Neuronal stem cell (in vitro differentiated cells): ENCODE measurements at places on chromosomes 12 and 14.
A peak's percentile ranks its signal among the peaks of the same experiment; 100 is the strongest.

DNA sequence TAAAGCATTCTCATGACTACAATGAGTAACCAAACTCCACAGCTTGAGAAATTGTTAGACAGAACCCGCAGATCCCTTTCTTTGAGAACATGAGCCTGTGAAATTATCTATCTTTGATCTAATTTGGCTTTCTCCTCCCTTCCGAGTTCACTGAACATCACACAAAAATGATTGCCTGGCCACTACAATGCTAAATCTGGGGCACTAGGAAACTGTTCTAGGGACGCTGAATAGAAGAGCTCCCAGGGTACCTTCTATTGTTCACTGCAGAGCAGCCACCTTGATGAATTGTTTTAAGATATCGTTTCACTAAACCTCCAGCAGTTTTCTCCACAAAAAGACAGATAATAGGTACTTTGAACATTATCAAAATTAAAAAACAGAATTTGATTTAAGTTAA, 47.5 kb downstream of the SINHCAF start:
- H3K36me3 ChIP-seq, result peaks cover 69% of the 10 kb centered on the region
- no peaks in the 10 kb centered on the region for H3K27me3 ChIP-seq
- peak; percentile 15 for DNase-seq
- H3K27ac ChIP-seq, result no peak overlapping the region
- no peak overlapping the region for H3K4me3 ChIP-seq

- no peaks in the 10 kb centered on the region for H3K27me3 ChIP-seq
- peak overlapping the region; percentile 83 for H3K4me3 ChIP-seq
- H3K4me1 ChIP-seq, result peaks cover 8% of the 10 kb centered on the region
- no peak for DNase-seq
- peaks cover 15% of the 10 kb centered on the region for H3K36me3 ChIP-seq
Measured at GRCh38 chr12:123387508-123388176, 3.7 kb downstream of the KMT5A start.

- H3K4me1 ChIP-seq, result peaks cover 16% of the 10 kb centered on the region
- no peaks in the 10 kb centered on the region for H3K27me3 ChIP-seq
- no peak overlapping the region for H3K4me3 ChIP-seq
- H3K27ac ChIP-seq, result no peak overlapping the region
- no peak for DNase-seq
Measured at GRCh38 chr12:121778567-121779421, 14.7 kb downstream of the RHOF start.

- no peak for DNase-seq
- H3K36me3 ChIP-seq, result no peaks in the 10 kb centered on the region
- no peak overlapping the region for H3K4me3 ChIP-seq
- no peak overlapping the region for H3K27ac ChIP-seq
Measured at GRCh38 chr12:93751864-93752610, 74.9 kb downstream of the CRADD start.

GRCh38 chr14:55123101-55123500, 6.0 kb upstream of the LGALS3 start:
- H3K27me3 ChIP-seq, result no peaks in the 10 kb centered on the region
- DNase-seq, result no peak
- peaks cover 19% of the 10 kb centered on the region for H3K4me1 ChIP-seq
- H3K4me3 ChIP-seq, result no peak overlapping the region

DNA sequence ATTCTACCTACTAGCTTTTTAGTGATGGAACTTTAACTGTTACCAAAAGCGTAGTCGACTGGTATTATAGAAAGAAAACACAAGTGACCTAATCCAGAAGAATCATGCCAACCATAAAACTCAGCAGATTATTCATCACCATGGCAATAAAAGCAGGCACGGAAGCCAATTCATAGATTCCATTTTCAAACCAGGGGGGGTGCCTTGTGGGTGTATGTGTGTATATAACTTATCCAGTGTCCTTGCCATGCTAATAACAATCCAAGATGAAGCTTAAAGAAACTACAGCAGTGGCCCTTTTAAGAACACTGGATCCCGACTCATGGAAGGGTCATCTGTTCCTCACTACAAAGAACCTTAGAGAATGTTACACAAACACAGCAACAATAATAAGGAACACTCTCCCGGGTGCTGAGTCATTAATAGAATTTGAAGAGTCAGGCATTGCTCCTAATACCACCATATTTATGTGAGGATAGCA, 61.0 kb downstream of the EPS8 start:
- no peak overlapping the region for H3K27ac ChIP-seq
- peaks cover 4% of the 10 kb centered on the region for H3K4me1 ChIP-seq
- H3K4me3 ChIP-seq, result no peak overlapping the region
- H3K27me3 ChIP-seq, result no peaks in the 10 kb centered on the region
- no peaks in the 10 kb centered on the region for H3K36me3 ChIP-seq

DNA sequence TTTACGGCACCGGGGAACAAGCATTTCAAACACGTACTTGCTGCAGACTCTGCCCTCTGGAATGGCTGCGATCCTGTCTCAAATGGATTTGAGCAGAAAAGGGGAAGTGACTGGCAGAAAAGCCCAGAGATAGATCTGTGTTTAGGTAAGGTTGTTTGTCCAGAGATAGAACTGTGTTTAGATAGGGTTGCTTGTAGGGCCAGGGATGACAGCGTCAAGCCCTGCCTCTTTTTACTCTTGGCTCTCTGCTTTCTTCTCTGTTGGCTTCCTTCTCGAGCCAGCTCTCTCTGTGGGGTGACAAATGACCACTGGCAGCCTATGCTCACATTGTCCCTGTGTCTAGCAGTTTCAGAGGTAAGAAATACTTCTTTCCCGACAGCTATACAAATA, 11.4 kb downstream of the DGLUCY start:
- no peaks in the 10 kb centered on the region for H3K4me1 ChIP-seq
- DNase-seq, result no peak
- H3K27me3 ChIP-seq, result no peaks in the 10 kb centered on the region
- H3K4me3 ChIP-seq, result no peak overlapping the region

GRCh38 chr12:115155665-115156645, 472.0 kb upstream of the TBX3 start:
- no peak overlapping the region for H3K4me3 ChIP-seq
- H3K27me3 ChIP-seq, result no peaks in the 10 kb centered on the region
- H3K4me1 ChIP-seq, result peaks cover 5% of the 10 kb centered on the region
- H3K36me3 ChIP-seq, result no peaks in the 10 kb centered on the region
- DNase-seq, result no peak

GRCh38 chr12:126051611-126052107, 986.4 kb downstream of the AACS start:
- H3K4me3 ChIP-seq, result no peak overlapping the region
- H3K4me1 ChIP-seq, result no peaks in the 10 kb centered on the region
- DNase-seq, result no peak
- H3K27ac ChIP-seq, result no peak overlapping the region

- H3K36me3 ChIP-seq, result no peaks in the 10 kb centered on the region
- H3K27me3 ChIP-seq, result peaks cover 4% of the 10 kb centered on the region
- no peak overlapping the region for H3K27ac ChIP-seq
- no peak for DNase-seq
Measured at GRCh38 chr14:98716133-98716532, 555.9 kb downstream of the BCL11B start.

- no peak overlapping the region for H3K27ac ChIP-seq
- H3K4me1 ChIP-seq, result no peaks in the 10 kb centered on the region
- H3K36me3 ChIP-seq, result no peaks in the 10 kb centered on the region
- no peaks in the 10 kb centered on the region for H3K27me3 ChIP-seq
- DNase-seq, result no peak
Measured at GRCh38 chr12:2319737-2320506, 267.1 kb downstream of the CACNA1C start.

- DNase-seq, result no peak
- no peaks in the 10 kb centered on the region for H3K27me3 ChIP-seq
- no peaks in the 10 kb centered on the region for H3K36me3 ChIP-seq
- peaks cover 12% of the 10 kb centered on the region for H3K4me1 ChIP-seq
Measured at GRCh38 chr12:1375323-1375722, 219.1 kb downstream of the FBXL14 start.
